ENCODE measurements at places on chromosomes 13 and 19. TPM values are rescaled to one million over a fixed set of nuclear protein-coding genes. Genes with fewer than 3 reads are reported as not detected.

CDX2 gene
- 0.07 TPM for polyA plus RNA-seq

ZNF730 gene
- 3.1 TPM for polyA plus RNA-seq

AKT1S1 gene
- 31.9 TPM for polyA plus RNA-seq

RASAL3 gene
- 0.99 TPM for polyA plus RNA-seq

TNNT1 gene
- 694 TPM for polyA plus RNA-seq

SOHLH2 gene
- polyA plus RNA-seq = 1.1 TPM

GRCh38 chr13:95354680-95355487, 53.6 kb upstream of the ABCC4 start:
- no peak for DNase-seq

DNA sequence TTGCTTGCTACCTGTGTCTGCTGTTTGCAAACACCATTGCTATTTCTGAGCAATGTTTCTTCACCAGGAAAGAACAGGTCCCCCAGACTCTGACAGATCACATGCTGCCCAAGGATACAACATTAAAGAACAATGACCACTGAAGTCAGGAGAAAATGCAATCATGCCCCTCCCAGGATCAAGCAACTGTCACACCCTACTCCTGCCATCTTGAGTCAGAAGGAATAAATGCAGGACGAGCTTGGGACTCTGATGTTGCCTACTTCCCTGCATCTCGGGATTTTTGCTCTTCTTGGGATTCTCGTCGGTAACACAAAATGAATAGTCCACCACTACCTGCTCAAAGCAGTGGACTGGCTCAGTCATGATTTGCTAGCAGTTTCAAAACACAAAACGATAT, 490.6 kb downstream of the COG6 start:
- DNase-seq = no peak

DNA sequence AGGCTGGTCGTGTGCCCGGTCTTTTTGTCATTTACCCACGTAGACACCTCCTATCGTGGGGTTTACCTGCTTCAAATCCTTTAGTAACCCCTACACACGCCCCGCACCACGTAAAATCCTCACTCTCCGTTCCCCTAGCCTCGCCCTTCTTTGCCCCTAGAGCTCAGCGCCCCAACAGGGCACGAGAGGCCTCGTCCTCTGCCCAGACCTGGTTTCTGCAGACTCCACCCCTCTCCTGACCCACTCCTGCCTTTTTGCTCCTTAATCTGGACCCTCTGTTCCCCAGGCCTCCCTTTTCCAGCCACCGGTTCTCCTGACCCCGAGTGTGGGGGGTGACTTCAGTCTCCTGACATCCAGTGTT, 412 bp downstream of the ZNF528 start:
- DNase-seq = no peak

DNA sequence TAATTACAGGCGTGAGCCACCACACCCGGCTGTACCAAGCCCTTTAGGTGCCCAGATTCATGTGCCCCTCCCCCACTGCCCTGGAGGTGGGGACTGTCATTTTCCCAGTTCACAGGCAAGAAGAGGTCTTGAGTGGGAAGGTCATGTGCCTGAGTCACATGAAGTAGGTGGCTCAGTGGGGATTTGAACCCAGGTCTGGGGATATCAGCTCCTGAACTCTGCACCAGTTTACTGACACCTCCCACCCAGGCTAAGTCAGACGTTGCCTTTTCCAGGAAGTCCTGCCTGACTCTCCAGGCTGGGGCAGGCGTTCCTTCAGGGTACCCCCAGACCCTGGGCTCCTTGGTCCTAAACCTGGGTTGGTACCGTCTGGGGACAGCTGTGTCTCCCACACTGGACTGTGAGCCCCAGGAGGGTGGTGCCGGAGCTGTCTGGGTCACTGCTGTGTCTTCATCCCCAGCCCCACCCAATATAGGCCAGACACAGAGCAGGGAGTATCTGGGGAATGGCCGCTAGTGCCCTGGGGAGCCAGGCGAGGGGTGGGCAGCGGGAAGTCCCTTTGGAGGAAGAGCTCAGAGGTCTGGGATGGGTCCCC, 8.6 kb downstream of the VASP start:
- DNase-seq = no peak

DNA sequence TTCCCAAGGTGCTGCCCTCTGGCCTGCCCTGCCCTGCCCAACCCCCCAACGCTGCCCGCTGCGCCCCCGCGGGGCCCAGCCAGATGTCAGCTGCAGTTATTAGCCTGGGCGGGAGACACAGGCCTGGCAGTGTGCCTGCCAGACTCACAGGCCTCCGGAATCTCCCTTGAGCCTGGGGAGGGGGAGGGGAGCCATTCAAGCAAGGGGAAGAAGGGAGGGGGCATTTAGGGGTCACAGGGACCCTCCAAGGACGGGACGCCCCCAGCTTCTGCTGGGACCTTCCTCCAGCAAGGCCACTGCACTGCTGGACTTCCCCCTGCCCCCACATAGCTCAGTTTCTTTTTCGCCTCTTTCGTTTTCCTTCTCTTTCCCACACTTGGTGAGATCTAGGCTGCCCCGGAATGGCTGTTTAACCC, 2.6 kb upstream of the JUNB start:
- peak; percentile 86 for DNase-seq

GRCh38 chr19:51547397-51548212, 16.1 kb upstream of the SIGLEC6 start:
- DNase-seq = no peak

DNA sequence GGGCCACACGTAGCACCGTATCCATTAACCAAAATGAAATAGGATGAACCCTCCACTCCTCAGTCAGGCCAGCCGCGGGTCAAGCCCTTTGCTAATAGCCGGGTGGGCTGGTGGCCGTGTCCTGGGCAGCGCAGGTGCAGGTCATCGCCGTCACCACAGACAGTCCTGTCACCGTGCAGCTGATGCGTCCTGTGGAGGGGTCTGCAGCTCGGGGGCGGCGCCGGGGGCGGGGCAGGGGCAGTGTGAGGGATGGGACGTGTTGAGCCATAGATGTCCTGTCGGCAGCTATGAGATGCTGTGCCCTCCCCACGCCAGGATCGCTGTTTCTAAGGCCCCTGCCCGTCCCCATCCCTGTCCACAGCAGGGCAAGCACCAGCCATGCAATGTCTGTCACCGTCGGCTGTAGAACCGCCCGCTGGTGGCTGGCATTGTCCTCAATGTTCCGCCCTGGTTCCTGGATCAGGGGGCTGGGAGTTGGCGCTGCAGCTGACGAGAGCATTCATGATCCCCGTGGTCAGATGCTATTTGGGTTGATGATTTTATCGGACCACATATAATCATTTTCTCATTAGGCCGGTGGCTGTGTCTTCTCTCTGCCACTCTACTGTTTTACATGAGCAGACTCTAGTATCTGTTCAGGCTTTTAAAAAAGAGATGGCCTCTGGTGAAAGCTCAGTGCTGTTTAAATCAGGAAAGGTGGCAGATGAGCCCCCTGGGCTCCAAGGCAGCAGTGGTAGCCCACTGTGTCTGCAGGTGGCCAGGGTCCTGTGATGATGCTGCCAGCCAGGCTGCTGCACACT, 126.1 kb downstream of the KDM4B start:
- no peak for DNase-seq

DNA sequence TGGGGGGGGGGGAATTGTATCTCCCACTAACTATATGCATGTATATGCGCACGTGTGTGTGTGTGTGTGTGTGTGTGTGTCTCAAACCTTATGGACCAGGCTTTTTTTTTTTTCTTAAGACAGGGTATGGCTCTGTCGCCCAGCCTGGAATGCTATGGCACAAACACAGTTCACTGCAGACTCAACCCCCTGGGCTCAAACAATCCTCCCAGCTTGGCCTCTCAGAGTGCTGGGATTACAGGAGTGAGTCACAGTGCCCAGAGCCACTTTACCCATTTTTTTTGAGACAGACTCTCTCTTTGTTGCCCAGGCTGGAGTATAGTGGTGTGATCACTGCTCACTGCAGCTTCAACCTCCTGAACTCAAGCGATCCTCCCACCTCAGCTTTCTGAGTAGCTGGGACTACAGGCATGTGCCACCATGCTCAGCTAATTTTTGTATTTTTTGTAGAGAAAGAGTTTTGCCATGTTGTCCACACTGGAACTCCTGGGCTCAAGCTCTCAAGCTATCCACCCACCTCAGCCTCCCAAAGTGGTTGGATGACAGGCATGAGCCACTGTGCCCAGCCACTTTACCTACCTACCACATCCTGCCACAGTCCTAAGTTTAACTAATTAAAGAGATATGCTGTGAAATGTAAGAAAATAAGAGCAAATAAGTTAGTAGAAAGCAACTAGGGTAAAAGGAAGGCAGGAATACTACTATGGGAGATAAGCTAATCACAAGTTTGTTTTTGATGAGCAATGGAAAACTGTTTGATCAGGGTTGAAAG, 2.4 kb downstream of the ZMYM5 start:
- DNase-seq = no peak

DNA sequence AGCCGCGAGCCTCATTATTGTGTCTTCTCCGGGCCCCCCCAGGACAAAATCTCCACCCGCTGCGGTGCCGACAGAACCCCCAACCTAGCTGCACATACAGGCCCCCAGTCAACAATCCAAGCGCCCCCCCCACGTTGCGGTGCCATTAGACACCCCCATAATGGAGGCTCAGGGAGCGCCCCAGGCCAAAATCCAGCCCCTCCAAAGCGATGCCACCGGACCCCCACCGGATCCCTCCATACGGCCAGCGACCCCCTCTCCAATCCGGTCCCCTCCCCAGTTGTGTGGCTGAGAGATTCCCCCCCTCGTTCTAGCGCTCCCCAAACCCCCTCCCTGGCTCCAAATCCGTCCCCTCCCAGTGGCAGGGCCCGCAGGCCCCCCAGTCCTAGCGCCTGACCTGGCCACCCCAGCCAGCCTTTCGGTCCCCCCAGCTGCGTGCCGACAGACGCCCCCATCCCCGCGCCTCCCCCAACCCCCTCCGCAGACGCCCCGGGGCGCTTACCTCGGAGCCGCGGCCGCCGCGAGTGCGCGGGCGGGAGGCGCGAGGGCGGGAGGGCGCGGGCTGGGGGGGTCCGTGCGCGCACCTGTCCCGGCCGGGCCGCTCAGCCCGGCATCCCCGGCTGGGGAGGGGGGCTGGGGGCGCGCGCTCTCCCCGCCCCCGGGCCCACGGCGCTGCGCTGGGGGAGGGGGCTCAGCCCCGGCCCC, 21.6 kb upstream of the SEMA6B start:
- DNase-seq = no peak

- DNase-seq = no peak
Observed at GRCh38 chr13:84567848-84568247, 685.6 kb upstream of the SLITRK1 start.

DNA sequence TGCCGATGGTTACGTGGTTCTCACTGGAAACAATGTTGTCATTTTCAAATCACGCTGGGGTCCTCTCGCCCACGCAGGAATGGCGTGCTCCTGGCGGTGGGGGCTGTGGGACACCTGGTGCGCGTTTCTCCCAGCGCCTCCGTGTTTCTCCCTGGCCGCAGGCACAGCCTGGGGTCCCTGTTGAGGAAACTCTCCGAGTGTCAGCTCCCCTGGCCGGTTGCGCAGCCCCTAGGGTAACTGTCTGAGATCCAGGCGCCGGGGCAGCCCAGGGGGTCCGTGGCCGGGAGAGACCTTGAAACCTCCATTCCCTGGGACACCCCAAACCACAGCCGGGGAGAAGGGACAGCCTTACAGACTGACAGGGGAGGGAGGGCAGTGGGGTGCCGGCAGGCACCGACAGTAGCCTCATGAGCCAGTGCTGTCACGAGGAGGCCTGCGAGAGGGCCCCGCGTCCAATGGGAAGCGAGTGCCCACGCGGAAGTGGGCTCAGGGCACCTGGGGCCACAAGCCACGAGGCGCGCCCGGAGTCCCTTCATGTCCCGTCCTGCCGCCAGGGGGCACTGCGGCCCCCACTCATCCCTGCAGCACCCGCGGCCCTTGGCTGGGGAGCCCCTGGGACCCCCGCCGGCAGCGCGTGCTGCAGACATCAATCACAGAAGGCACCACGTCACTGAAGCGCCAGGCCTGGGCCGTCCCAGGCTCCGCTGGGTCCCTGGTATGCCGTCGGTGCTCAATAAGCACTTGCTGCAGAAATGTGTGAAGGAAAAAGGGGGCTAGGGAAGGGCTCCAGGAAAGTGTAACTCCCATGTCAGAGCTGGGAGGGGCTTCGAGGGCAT, 9.5 kb downstream of the ADAMTSL5 start:
- DNase-seq = no peak

DNA sequence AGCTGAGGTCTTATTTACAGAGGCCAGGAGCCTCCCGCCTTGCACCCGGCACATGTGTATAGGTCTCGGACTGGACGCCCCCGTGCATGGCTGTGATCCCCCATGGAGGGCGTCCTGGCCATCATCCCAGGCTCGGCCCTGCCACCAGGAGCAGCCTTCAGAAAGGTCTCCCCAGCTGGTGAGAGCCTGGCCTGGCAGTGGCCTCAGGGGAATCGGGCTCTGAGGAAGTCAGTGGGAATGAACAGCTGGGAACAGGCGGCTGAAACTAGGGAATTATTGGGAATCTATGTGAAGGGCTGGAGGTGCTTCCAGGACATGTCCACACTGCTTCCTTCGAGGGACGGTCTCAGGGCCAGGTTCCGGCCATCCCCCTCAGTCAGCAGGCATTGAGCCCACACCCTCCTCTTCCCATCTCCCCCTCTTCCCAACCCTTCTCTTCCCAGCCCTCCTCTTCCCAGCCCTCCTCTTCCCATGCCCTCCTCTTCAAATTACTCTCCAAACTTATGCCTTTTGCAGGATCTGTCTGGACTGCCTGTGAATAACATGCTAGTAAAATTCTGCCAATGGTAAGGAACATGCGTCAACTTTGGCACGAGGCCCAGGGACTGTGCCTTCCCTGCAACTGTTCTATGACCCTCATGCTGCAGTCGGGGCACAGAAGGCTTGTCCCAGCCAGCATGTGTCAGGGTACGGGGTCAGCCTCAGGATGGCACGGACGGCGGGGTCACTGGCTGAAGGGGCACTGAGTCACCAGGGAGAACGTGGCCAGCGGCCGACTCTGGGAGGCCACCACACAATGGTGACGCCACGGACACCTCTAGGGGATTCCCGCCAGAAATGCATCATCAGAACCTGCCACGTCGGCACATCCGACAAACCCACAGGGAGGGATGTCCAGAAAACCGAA, 24.2 kb upstream of the C13orf46 start:
- peak; percentile 57 for DNase-seq

GRCh38 chr13:50732712-50733111, 110.8 kb downstream of the DLEU7 start:
- no peak for DNase-seq

Data from muscle of back (tissue), 13 donors.